ENCODE measurements at places on chromosomes 4 and X.

DNA sequence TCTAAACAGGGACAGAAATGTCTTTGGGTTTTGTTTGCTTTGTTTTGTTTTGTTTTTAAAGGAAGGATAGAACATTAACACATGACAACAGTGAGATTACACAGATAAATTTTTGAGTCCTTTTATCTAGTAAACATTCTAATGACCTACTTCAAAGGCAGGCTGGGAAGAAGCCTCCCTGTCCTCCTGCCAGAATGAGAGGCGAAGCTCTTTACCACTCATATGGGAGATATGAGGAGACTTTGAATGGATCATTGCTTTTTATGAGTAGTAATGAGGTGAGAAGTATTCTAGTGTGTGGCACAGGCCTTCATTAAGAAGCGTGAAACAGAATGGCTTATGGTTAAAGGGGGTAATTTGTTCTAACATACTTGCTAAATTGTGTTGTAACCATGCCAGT lies 172.0 kb downstream of the FBXO8 start:
- no peak for DNase-seq

DNA sequence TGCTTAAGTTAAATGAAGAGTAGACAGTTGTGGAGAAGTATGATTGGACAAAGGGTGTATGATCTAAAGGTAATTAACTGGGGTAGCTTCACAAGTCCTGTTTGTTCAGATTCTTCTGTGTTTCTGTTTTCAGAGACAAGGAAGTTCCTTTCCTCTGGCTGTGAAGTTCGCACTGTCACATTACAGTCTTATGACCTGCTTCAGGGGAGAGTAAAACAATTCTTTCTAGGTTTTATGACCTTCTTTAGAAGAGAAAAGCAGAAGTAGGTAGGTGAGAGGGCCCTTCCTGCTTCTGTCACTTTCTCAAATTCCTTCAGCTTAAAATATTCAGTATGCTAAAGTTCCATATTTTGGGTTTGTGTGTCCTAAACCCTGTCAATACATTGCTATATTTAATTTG lies 211.9 kb downstream of the SOX3 start:
- no peak for DNase-seq

GRCh38 chr4:82892467-82892802 lies 1.5 kb upstream of the SEC31A start:
- DNase-seq, result no peak

GRCh38 chrX:16923157-16923556 lies 23.3 kb upstream of the REPS2 start:
- no peak for DNase-seq

- DNase-seq, result no peak
Observed at GRCh38 chrX:154426916-154427770, 1.3 kb upstream of the ATP6AP1 start.

DNA sequence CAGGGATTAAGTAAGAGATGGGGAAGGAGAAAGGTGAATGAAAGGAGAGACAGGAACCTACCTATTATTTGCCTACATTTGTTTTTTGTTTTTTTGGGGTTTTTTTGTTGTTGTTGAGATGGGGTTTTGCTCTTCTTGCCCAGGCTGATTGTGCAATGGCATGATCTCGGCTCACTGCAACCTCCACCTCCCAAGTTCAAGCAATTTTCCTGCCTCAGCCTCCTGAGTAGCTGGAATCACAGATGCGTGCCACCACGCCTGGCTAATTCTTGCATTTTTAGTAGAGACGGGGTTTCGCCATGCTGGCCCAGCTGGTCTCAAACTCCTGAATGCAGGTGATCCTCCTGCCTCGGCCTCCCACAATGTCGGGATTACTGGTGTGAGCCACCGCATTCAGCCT lies 57.9 kb downstream of the BCOR start:
- DNase-seq, result no peak

DNA sequence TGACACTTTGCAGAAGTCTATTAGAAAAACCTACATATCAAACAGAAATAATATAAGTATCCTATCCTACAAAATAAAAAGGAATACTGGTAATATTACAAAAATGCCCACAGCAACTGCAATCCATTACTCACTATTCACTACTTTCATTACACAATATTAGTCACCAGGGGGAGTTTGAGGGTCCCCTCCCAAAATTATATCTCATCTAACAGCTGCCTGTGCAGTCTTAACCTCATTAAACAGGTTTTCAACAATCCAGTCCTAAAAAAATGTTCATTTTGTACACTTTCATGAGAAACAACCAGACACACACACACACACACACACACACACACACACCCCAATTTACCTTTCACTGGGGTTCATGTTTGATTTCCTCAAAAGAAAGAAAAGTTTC lies 2.9 kb downstream of the CLOCK start:
- DNase-seq, result no peak
